Astrocyte of the cerebellum (primary cell): ENCODE measurements at places on chromosomes 4 and X.

- DNase-seq = no peak
These were observed 235.7 kb upstream of the LDB2 start for GRCh38 chr4:17134100-17134499.

GRCh38 chr4:133968174-133968573, 233.4 kb downstream of the PABPC4L start:
- DNase-seq = no peak

DNA sequence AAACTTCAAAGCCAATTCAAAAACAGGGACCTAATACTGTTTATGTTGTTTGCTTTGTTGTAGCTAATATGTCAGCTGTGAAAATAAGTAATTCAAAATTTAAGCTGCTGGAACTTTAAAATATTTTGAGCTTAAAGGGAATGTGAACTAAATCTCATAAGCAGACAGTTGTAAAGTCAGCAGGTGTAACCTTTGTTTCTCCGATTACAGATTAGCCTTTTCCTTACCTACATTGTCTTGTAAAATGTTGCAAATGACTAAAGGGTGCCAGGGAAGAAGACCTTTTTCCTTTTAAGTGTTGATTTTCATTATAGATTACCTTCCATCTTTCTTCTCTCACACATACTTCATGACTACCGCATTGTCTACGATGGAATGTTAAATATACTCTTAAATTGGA, 405.1 kb downstream of the KCNIP4 start:
- DNase-seq = no peak

GRCh38 chr4:72767618-72768302, 198.7 kb upstream of the ADAMTS3 start:
- DNase-seq = peak; percentile 86
